Testis (tissue), 5 donors: ENCODE measurements at places on chromosomes 4 and X.

- no peak for DNase-seq
Measured at GRCh38 chr4:145387079-145387478, 94.6 kb upstream of the SMAD1 start.

DNA sequence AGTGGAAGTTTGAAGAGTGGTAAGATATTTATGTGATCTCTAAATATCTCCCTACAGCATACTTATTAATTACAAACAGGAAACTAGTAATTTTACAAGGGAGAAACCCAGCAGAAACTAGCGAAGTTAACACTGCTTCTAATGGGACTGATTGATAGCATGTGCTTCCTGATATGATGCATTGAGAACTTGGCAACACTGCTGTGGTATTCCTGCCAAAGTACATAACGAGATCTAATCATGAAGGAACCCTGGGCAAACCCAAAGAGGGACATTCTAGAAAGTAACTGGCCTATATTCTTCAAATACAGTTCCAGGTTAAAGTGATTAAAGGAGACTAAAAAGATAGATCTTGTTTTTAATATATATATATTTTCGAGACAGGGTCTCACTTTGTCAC, 4.6 kb upstream of the GPR34 start:
- DNase-seq: no peak

GRCh38 chr4:138633580-138633904, 382.0 kb upstream of the NOCT start:
- DNase-seq: no peak

GRCh38 chr4:106336618-106337017, 20.3 kb downstream of the AIMP1 start:
- DNase-seq: no peak

- DNase-seq: no peak
Measured at GRCh38 chr4:62250100-62250499, 1050.0 kb downstream of the ADGRL3 start.

DNA sequence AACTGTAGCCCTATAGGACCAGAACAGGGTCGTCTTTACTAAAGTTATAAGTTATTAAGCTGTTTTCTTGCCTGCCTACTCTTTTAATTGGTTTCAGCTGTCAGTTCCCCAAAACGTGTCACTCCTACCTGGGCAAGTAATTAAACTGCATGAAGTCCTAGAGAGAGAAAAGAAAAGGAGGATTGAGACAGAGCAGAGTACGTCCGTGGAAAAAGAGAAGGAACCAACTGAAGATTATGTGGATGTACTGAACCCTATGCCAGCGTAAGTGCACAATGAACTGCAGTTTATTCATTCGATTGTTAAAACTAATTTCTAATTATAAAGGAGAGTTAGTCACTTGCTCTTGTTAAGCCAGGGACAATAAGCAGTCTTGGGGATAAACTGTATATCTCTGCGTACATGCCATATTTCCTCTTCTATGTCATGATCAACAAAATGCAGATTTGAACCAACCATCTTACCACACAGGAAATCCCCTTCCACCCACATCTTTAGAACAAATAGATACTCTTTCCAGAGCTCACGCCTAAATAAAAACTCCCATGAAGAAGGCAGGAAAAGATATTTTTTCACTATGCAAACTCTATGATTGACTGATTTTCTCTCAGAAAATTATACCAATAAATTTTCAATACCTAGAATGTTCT, 22.8 kb downstream of the STAP1 start:
- DNase-seq: no peak

- no peak for DNase-seq
Measured at GRCh38 chrX:153956044-153956907, 11.8 kb upstream of the RENBP start.

- DNase-seq: no peak
Measured at GRCh38 chr4:151561551-151562256, 152.7 kb downstream of the FHIP1A start.

DNA sequence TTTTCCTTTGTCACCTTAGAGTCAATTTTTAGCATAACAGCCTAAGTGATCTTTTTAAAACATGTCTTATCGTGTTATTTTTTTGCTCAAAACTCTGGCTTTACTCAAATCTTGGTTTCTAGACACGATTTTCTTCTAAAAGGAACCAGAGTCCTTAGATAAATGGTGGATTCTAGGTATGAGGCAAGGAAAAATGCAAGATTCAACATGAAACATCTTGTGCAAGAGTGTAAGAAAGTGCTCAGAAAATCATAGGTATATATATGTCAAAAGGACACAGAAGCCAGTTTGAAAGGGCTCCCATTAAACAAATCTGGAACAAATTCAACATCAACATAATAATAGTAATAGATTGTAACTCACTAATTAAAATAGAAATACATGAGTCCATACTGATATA, 8.1 kb upstream of the ADGRG4 start:
- DNase-seq: no peak

DNA sequence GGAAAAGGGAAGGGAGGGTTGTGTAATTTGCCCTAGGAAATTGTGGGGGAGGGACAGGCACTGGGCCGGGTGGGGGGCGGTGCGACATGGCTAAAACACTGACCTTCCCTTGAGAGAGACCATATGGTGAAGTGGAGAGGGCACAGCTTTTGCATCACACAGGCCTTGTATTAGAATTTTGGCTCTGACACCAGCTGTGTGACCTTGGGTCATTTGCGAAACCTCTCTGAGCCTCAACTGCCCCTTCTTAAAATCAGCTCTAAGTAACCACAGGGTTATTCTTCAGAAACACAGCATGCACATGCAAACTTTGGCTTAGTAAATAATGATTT, 25.8 kb downstream of the PDGFRA start:
- no peak for DNase-seq

DNA sequence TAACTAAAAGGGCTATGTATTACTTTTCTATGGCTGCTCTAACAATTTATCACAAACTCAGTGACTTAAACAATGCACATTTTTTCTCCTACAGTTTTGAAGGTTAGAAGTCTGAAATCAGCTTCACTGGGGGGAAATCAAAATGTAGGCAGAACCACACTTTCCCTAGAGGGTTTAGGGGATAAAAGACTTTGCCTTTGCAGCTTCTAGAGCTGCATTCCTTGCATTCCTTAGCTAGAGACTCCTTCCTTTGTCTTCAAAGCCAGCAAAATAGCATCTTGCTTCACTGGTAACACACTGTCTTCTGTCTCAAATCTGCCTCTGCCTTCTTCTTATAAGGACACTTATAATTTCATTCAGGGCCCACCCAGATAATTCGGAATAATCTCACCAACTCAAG, 152.4 kb upstream of the SPIN4 start:
- DNase-seq: no peak

DNA sequence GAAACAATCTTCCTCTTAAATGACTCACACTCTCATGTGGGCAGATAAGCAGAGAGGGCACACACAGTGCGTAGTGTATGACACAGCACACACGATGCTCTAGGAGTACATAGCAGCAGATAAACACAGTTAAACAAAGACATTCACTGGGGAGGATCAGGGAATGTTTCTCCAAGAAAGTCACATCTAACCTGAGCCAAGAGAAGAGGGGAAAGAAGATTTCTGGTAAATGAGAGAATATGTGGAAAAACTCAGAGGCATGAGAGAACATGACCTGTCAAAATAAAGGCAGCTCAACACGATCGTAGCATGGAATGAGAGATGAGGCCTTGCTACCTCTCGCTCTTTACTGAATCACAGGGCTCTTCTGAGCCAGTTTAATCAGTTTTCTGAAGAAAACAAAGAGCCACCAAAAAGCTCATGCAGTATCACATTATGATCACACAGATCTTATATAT, 251.0 kb downstream of the ANK2 start:
- no peak for DNase-seq

- no peak for DNase-seq
Measured at GRCh38 chrX:17078031-17078720, 131.7 kb downstream of the REPS2 start.

DNA sequence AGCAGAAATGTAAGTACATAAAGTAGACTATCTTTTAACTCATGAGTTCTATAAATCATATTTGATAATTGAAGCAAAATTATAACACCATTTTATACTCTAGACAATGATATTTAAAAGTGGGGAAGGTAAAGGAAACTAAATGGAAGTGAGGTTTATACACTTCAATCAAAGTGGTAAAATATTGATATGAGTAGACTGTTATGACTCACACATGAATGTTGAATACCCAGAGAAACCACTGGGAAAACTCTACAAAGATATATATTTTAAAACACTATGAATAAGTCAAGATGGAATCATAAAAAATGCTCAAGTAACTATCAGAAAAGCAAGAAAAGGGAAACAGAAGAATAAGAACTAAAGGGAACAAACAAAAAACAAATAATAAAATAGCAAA, 8.4 kb downstream of the VSIG1 start:
- no peak for DNase-seq

DNA sequence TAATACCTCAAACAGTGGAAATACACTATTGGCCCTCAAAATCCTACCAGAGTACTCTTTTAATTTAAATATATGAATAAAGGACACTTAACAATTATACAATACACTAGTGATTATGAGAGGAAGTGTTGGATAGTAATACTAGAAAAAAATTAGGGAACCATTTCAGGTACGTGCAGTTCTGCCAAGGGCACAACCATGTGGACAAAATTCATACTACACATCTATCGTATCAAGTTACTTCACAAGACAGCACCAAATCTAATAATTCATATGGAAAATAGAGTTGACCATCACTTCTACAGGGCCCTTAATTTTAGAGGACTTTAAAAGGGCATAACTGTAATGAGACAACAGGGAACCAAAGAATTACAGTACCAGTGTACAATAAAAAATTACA, 69.2 kb upstream of the ZCCHC13 start:
- no peak for DNase-seq

DNA sequence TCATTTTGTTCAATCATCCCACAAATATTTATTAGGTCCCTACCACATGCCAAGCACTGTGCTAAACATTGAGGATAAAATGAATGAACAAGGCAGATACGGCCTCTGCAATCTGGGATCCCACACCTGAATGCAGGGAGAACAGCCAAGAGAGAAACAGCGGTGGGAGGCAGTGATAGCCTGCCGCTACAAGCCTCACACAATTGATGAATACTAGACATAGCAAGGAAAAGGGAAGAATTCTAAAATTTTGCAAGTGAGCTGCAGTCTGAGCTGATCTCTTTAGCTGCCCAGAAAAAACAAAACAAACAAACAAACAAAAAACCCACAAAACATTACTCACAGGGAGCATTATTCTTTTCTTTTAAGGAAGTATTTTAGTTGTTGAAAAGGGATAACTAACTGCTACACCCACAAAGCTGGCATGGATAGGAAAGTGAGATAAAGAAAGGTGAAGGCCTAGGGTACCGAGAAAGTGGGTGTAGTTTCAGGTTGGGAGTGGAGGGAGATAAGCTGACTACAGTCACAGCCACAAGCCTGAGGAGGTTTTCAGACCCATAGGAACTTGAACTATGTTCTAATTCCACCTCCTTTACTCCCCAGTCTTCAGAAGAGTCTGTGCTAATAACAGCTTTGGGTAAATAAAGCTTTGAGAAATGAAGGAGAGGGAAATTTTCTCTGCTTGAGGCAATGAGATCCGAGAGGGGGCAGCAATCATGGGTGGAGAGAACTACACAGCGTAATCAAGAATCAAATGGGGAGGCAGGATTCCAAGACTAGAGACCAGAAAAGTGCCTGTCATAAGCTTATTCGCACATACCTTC, 85.4 kb downstream of the SH3RF1 start:
- no peak for DNase-seq

- no peak for DNase-seq
Measured at GRCh38 chr4:3834663-3835521, 68.7 kb downstream of the ADRA2C start.

DNA sequence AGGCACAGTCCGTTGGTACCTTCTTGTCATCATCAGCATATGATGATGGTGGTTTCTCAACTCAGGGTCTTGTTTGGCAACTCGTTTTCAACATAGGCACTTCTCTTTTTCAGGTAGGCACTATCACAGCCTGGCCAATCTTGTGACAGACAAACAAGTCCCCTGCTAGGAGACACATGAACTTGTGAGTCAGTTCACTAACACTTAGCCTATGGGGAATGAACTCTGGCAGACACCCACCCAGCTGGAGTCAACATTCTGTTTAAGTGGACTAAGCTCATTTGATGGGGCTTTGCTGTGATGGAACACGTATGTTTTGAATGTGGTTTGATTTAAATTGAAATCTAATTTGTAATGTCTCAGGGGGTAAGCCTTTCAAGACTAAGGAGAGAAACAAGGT, 100.7 kb upstream of the MAMLD1 start:
- no peak for DNase-seq

DNA sequence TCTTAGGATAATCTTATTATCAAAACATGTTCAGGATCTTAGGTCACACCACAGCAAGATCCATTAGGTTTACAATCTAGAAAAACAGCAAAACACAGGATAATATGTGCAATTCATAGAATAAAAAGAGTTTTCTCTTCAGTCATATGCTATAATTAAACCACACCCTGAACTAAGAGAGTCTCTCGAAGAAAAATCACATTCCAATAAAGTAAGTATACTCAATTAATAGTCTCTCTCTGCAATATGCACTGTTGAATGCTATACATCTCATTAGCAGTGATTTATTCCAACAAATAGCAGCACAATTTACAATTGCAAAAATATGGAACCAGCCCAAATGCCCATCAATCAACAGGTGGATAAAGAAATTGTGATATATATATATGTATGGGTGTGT, 383.7 kb downstream of the PPP3CA start:
- DNase-seq: no peak

GRCh38 chr4:66837279-66837922, 707.9 kb downstream of the CENPC start:
- DNase-seq: no peak

GRCh38 chr4:52235552-52236201, 184.6 kb downstream of the SPATA18 start:
- no peak for DNase-seq

DNA sequence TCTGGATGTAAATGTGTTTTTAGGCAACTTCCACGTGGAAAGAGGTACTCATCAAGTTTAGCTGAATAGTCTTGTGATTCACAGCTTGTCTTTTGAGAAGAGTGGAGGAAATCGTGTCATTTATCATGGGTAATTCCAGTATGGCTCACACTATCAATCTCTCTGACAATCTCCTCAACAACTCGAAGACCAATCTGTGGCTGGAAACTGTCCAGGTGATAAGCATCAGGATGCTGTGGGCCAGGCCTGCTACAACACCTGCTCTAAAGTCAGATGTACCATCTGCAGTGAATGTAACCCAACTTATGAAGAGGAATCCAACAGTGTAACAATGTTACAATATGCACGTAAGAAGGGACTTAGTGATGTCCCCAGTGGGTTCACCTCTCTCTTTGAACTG, 132.1 kb upstream of the GK2 start:
- no peak for DNase-seq
